ENCODE measurements at places on chromosomes 16 and 17. TPM values are rescaled to one million over a fixed set of nuclear protein-coding genes. Genes with fewer than 3 reads are reported as not detected.

- DNase-seq = no peak
Measured at GRCh38 chr17:76633628-76634328, 9.8 kb downstream of the ST6GALNAC1 start.

Gene TPSG1
- 124 TPM for total RNA-seq

Gene KRT17
- 0.70 TPM for total RNA-seq

- DNase-seq = peak; percentile 42
Measured at GRCh38 chr17:42562388-42563142, 617 bp downstream of the COASY start.

DNA sequence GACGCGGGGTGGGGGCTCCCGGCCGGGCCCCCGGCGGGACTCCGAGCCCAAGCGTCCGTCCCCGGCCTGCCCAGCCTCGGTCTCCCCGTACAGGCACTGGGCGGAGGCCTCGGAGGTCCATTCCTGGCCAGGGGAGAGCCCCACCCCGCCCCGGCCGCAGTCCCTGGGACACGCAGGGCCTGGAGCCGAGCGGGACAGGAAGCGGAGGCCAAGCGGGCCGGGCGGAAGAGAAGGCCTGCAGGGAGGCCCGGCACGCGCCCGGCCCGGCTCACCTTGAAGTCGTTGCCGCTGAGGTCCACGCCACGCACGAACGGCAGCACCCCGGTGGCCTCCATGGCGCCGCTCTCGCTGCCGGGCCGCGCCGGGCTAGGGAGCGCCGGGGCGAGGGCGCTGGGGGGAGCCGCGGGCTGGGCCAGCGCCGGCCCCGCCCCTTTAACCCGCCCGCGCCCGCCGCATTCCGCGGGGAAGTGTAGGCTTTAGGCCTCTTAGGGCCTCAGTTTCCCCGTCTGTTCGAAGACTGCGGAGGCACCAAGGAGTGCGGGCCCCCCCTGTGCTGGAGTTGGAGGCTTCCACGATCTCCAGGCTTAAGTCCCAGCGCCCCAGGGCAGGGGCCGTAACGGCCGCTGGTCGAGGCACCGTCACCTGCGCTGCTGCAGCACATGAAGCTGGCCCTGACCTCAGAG is at the start of gene FLII:
FLII (minus strand) TSS at position 383 of the 683 bp plus-strand sequence; CDS start at position 335, 48 bp downstream.
- DNase-seq = no peak

Gene LDHD
- total RNA-seq = 89.2 TPM

Gene ENDOV
- 23.2 TPM for total RNA-seq

GRCh38 chr17:67995570-67996263 is 552 bp downstream of the C17orf58 start:
- peak; percentile 45 for DNase-seq

DNA sequence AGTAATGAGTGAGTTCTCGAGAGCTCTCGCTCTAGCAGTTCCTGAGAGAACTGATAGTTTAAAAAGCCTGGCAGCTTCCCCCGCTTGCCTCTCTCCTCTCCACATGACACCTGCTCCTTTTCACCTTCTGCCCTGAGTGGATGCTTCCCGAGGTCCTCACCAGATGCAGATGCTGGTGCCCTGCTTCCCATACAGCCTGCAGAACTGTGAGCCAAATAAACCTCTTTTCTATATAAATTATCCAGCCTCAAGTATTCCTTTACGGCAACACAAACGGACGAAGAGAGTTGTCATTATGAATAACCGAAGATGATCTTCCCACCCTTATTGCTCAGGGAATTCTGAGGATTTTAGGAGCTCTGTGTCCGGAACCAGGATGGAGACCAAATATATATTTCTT is 41.9 kb upstream of the ZCCHC14 start:
- no peak for DNase-seq

Gene RNF43
- total RNA-seq = 50.5 TPM

GRCh38 chr17:8726941-8727555 is 17.6 kb downstream of the CCDC42 start:
- DNase-seq = no peak

DNA sequence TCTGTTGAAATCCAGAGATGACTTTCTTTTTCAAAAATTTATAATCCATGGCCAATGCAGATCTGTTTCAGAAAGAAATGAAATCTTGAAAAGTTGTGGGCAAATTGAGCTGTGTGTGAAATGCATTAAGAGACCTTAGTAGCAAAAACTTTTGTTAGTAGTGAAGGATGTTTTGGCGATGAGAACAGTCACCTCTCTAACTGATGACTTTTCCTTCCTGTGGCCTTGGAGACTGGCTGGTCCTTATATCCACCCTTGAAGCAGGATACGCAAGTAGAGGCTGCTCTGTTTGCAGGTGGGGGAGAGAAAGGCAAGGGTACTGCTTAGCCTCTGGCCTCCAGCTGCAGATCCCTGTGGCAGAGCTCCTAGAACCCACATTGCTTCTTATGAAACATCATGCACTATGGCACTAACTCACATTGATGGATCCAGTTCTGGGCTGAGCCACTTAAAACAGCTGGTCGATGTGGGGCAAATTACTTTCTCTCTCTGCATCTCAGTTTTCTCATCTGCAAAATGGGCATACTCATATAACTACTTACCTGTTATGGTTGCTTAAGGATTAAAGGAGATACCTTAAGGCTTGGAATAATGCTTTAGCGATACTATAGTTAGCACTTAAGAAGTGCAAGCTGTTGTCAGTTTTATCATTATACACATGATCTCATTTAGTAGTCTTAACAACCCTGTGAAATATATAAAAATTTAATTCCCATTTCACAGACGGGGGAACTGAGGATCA is 89.3 kb downstream of the SDR42E1 start:
- no peak for DNase-seq

Gene SOX8
- total RNA-seq = 0.31 TPM

- DNase-seq = no peak
Measured at GRCh38 chr16:28563218-28563617, 9.5 kb downstream of the SGF29 start.

DNA sequence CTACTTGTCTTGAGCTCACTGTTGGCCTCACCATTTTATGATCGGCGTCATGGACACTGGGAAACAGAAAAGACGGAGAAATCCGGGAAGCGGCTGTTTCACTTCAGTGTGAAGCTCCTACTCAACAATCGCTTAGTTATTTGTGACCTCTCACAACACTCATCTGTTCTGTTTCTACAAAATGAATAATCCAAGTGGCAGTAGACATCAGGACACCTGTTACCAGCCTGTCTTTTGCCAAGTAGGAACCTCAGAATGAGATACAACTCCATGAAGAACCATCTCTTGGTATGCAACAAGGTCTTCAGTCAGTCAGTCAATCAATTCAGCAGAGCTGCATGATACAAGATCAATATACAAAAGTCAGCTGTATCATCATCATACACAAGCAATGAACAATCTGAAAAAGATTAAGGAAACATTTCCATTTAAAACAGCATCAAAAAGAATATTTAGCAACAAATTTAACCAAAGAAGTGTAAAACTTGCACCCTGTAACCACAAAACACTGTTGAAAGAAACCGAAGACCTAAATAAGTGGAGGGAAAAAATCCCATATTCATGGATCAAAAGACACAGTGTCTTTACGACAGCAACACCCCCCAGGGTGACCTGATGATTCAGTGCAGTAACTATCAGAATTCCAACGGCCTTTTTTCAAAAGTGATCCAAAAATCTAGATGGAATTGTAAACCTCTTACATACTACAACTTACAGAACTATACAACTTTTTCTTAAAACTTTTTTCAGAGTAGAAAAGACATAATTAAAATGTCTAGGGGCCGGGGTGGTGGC is 63.4 kb downstream of the ANKRD11 start:
- no peak for DNase-seq

GRCh38 chr16:49058382-49058781 is 223.3 kb downstream of the CBLN1 start:
- no peak for DNase-seq

Gene PRSS53
- 1.1 TPM for total RNA-seq

Gene OR3A2
- not detected for total RNA-seq

Gene KCTD19
- total RNA-seq = not detected

GRCh38 chr17:11921296-11921695 is 76.0 kb downstream of the ZNF18 start:
- no peak for DNase-seq

Gene RFWD3
- 19.5 TPM for total RNA-seq

GRCh38 chr16:85146532-85146797 is 34.2 kb upstream of the CIBAR2 start:
- DNase-seq = no peak

Gene KRTAP9-8
- not detected for total RNA-seq

Gene NATD1
- total RNA-seq = 3.1 TPM

GRCh38 chr16:3654249-3654991 is at the start of gene DNASE1:
Gene DNASE1 (plus strand): TSS chr16:3654691. CDS start chr16:3655374, 683 bp downstream.
- peak; percentile 80 for DNase-seq

- peak; percentile 81 for DNase-seq
Measured at GRCh38 chr17:3894911-3895343, 2.1 kb upstream of the CAMKK1 start.

Gene CHST4
- total RNA-seq = not detected

Gene UMOD
- total RNA-seq = not detected

Gene PTX4
- total RNA-seq = not detected

Gene TEKT1
- not detected for total RNA-seq

DNA sequence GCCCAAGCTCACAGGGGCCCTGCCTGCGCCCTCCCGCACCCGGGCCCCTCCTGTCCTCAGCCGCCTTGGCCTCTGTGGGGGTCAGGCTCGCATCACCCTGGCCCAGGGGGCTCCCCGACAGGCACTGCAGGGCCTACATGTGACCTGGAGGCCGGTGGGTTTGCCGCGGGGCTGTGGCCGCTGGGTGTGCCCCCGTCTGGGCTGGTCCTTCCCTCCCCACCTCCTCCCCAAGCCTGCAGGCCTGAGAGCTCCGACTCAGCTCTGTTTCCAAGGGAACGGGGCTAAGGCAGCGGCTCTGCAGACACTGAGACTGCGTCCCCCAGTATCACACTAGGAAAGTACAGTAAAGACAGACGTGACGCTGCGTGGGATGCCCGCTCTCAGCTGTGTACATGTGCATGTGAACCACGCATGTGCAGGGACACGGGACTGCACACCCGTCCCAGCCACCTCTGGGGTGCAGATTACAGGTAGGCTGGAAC is 16.5 kb upstream of the WDR45B start:
- no peak for DNase-seq

Gene TBC1D3E
- not detected for total RNA-seq

DNA sequence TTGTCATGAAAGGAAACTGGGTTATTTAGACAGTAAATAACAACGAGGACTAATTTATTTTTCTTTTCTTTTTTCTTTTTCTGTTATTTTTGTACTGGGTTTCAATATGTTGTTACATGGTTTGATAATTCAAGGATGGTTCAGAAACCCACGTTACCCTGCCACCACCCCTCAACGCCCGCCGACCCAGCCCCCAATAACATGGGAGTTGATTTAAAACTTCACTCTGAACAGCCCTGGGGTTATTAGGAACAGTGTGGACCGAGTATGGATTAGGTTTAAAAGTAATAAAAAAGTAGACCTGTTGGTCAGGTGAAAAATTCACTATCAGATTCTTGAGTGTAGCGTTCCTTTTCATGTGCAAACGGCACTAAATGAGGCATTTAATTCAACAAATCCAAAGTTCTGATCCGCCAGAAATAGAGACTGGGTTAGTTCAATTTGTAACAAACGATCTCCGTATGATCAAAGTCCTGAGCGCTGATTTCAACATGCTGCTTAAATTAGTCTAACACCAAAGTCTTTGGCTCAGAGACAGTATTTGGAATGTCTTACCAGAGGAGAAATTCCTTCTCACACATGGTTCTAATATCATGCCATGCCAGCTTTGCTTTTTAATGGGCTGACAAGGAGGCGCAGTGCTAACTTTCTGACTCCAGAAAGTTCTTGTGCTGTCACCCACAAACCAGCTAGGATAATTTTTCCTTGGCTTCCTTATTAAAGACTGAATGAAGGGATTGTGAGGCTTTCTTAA is 173.1 kb upstream of the IRX3 start:
- DNase-seq = no peak

Gene SLC13A2
- 26.5 TPM for total RNA-seq

Gene CES3
- total RNA-seq = 203 TPM

GRCh38 chr17:82021107-82021899 is 1.4 kb downstream of the CENPX start:
- DNase-seq = peak; percentile 84

- DNase-seq = no peak
Measured at GRCh38 chr17:66240013-66240412, 10.8 kb upstream of the APOH start.

DNA sequence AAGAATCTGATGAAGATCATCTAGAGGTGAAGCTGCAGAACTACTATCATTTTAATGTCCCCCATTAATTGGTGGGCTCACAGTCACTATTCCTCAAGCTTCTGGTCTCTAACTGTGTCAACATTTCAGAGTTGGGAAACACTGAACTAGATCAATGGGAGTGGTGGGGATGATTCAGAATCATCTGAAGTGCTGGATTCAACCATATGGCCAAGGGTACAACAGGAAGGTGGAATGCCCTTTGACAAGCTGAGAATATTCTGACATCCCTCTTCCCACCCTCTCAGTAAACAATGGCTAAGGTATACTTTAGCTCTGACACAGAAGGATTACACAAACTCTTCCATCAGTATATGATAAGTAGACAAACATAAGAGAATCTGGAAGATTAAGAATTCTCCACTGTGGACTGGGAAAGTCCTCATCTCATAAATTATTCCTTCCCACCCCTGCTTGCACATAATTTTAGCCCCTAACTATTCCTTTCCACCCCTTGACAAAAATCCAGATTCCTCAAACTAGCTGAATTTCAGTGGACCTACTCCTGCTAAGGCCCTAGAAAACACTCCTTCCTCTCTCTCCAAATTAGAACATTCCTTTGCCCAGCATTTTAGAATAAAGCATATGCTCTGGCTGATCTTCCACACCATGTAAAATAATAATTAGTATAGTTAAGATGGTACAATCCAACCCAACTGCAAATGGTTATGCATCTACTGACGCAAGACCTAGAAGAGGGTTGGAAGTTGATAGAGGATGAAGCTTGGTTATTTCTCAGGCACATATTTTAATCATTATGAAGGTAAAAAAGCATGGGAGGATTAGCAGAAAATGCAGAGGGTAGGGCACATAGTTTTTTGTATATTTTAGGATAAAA is 16.3 kb upstream of the RFFL start:
- DNase-seq = no peak

DNA sequence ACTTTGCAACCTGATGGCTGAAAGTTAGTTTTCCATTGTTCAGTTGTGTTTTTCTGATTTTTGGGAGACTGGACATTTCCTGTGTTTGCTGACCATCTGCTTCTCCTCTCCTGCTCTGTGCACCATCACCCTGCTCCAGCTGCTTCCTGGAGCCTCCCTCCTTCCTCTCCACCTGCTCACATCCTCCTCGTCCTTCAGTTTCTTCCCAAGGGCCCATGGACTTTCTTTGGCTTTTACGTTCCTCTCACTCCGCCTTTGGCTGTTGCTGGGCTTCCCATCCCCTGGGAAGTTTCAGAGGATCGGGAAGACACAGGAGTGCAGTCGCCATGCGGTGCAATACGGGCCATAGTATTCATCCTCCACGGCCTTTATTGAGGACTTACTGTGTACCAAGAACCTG is 61.6 kb downstream of the TNFRSF13B start:
- DNase-seq = no peak

Gene ITGAL
- total RNA-seq = 7.3 TPM

GRCh38 chr16:57514791-57515600 is 21.4 kb downstream of the CCDC102A start:
- no peak for DNase-seq

Data from left colon (tissue), 2 donors.